ENCODE measurements at places on chromosomes 12 and 14. TPM values are rescaled to one million over a fixed set of nuclear protein-coding genes. Genes with fewer than 3 reads are reported as not detected.
A peak's percentile ranks its signal among the peaks of the same experiment; 100 is the strongest.

DNA sequence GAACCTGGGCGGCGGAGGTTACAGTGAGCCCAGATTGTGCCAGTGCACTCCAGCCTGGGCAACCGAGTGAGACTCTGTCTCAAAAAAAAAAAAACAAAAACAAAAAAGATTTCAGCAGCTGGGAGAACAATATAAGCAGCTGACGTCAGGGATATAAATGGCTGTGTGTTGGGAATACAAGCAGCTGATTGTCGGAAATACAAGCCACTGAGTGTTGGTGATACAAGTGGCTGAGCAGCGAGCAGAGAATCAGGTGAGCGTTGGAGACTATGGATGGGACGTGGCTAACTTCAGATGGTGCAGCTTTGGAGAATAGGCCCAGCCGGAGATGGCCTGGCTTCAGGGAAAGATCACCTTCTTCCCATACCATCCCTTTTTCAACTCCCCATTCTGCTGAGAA, 32.0 kb downstream of the PSEN1 start:
- H3K4me1 ChIP-seq, result peaks cover 4% of the 10 kb centered on the region
- H3K36me3 ChIP-seq, result peaks cover 18% of the 10 kb centered on the region
- no peak for DNase-seq
- no peak overlapping the region for H3K27ac ChIP-seq

DNA sequence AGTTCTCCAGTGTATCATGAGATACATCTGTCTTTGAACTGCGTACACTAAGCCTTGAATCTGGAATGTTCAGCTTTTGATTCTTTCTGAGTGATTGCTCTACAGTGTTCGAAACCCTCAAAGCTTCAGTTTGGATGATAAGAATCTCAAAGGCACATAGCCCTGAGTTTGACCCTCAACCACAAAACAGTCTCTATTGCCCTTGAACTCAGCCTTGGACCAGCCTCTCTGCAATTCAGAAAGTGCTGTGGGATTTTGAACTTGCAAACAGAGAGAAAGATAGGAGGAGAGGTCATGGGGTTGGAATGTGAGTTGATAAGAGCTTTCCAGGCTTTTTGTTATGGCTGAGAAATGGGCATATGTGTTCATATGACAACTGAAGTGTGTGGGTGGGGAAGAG, 100.3 kb downstream of the MYRFL start:
- H3K27me3 ChIP-seq, result peaks cover 5% of the 10 kb centered on the region
- H3K27ac ChIP-seq, result no peak overlapping the region
- H3K4me1 ChIP-seq, result no peaks in the 10 kb centered on the region
- no peak for DNase-seq

MSI1 gene
- total RNA-seq, result 0.90 TPM

DNA sequence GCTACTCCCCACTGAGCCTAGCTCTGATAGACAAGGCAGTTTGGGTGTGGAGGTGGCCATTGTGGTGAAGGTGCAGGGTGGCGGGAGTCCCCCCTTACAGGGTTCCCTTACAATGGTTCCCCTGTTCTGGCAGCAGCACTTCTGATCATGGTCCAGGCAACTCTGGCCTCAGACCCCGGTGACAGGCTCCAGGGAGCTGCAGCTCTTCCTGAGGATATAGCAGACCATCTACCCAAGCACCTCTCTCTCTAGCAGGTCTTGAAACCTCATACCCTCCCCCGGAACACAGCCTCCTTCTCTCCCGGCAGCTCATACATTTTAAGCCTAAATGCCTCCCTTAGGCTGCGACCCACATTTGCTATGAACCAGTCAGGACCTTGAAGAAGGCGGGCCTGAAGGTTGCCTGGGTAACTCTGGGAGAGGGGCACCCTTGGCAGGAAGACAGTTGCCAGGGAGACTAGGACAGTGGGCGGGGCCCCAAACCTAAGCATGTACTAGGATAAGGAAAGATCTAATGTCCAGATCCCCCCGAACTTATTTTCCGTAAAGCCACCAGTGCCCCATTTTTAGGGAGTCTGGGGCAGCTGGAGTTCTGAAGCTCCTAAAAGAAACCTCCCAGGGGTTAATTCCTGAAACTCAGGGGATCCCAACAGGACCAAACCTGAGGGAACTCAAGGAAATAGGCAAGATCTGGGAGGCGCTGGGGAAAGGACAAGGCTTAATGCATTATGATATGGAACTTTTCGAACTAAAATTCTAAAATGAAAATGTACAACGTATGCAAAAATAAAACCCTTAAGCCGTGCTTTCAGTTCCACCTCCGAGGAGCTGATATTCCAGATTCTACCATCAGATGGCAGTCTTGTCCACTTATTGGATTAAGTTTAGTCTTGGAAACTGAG, 4.5 kb upstream of the GDF11 start:
- DNase-seq, result peak; percentile 92
- H3K36me3 ChIP-seq, result no peaks in the 10 kb centered on the region
- H3K4me3 ChIP-seq, result peak overlapping the region; percentile 72
- H3K27me3 ChIP-seq, result no peaks in the 10 kb centered on the region

DNA sequence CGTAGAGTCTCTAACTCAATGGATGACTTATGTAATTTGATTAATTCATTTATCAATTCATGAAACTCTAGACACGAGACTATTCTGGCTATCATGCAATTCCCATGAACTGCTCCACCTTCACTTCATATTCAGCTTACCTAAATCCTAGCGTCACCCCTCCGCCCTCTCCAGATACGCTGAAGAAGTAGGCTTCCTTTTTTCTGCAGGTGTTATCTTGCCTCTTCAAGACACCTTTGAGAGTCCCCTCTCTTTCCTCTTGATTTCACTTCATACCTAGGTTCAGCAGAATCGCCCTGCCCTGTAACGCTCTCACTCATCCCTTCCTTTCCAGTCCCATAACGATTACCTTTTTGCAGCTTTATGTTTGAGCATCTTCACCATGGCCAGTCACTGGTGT, 4.0 kb upstream of the RNASE4 start:
- no peak overlapping the region for H3K27ac ChIP-seq
- H3K36me3 ChIP-seq, result no peaks in the 10 kb centered on the region
- H3K4me1 ChIP-seq, result peaks cover 31% of the 10 kb centered on the region
- DNase-seq, result no peak
- H3K27me3 ChIP-seq, result no peaks in the 10 kb centered on the region
- no peak overlapping the region for H3K4me3 ChIP-seq

- peaks cover 7% of the 10 kb centered on the region for H3K4me1 ChIP-seq
- H3K36me3 ChIP-seq, result no peaks in the 10 kb centered on the region
- H3K4me3 ChIP-seq, result peak overlapping the region; percentile 15
These were observed 645 bp downstream of the KITLG start for GRCh38 chr12:88579601-88580050.

SERPINA9 gene
- total RNA-seq, result not detected
